H9 (cell line): ENCODE measurements at places on chromosomes 12 and 14.

DNA sequence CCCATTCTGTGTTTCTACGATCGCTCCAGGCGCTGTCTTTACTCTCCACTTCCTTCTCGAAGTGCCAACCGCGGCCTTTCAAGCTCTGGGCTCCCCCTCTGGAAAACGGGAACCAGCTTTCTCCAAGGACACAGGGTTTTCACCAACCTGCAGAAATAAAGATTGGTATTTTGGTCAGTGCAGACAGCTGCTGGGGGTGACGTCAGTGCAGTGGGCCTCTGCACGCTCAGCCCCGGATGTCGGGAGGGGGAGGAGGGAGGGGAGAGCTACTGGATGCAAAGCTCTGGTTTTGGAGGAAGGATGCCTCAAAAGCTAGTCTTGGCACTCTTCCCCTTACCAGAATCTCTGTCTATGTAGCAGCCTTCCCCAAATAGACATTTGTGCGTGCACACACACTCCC lies 19.9 kb downstream of the HRK start:
- no peaks in the 10 kb centered on the region for H3K4me1 ChIP-seq
- no peak overlapping the region for H3K27ac ChIP-seq
- peak; percentile 60 for DNase-seq
- H3K36me3 ChIP-seq, result no peaks in the 10 kb centered on the region; the same call in 2 of the 3 replicates
- H3K4me3 ChIP-seq, result no peak overlapping the region

- H3K4me1 ChIP-seq, result peaks cover 4% of the 10 kb centered on the region; the same call in 1 of the 2 replicates
- no peaks in the 10 kb centered on the region for H3K27me3 ChIP-seq
- no peaks in the 10 kb centered on the region; the same call in 2 of the 3 replicates for H3K36me3 ChIP-seq
- DNase-seq, result no peak
- H3K27ac ChIP-seq, result no peak overlapping the region
- H3K4me3 ChIP-seq, result no peak overlapping the region
Measured at GRCh38 chr14:61186341-61187195, 94.6 kb downstream of the TMEM30B start.

GRCh38 chr12:72390146-72390545 lies 118.0 kb downstream of the TRHDE start:
- no peaks in the 10 kb centered on the region for H3K27me3 ChIP-seq
- H3K27ac ChIP-seq, result no peak overlapping the region
- peaks cover 4% of the 10 kb centered on the region; the same call in 1 of the 2 replicates for H3K4me1 ChIP-seq
- DNase-seq, result no peak
- no peak overlapping the region for H3K4me3 ChIP-seq
- H3K36me3 ChIP-seq, result peaks cover 2% of the 10 kb centered on the region; the same call in 1 of the 3 replicates

DNA sequence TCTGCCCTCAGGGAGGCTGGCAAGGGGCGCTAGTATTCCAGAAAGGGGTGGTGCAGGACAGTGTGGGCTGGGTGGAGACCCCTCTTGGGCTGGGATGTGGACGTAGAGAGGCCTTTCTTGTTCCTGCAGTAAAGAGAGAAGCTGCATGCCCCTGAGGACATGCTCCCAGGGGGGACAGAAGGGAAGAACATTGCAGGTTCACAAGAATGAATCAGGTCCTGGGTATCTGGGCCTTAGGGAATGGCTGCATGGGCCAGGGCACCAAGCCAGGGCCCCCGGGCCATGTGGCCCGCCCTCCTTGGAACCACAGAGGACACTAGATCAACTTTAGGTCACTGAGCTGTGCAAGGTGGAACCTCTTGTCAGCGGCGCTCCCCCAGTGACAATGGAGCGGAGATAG lies 51.8 kb downstream of the ZNF664 start:
- H3K27me3 ChIP-seq, result no peaks in the 10 kb centered on the region
- no peak overlapping the region for H3K4me3 ChIP-seq
- H3K27ac ChIP-seq, result no peak overlapping the region
- no peaks in the 10 kb centered on the region for H3K4me1 ChIP-seq
